ENCODE measurements at places on chromosomes 12 and 14.
A peak's percentile ranks its signal among the peaks of the same experiment; 100 is the strongest.

- no peak for DNase-seq
Observed at GRCh38 chr12:22916815-22917214, 291.8 kb downstream of the ETNK1 start.

- DNase-seq = peak; percentile 28
Observed at GRCh38 chr12:100675432-100675831, 101.9 kb downstream of the GAS2L3 start.

GRCh38 chr12:59329462-59329861 lies 266.4 kb upstream of the SLC16A7 start:
- DNase-seq = no peak

GRCh38 chr14:96938946-96939345 lies 141.8 kb downstream of the VRK1 start:
- DNase-seq = no peak

GRCh38 chr12:100553936-100554335 lies 19.5 kb upstream of the GAS2L3 start:
- no peak for DNase-seq

DNA sequence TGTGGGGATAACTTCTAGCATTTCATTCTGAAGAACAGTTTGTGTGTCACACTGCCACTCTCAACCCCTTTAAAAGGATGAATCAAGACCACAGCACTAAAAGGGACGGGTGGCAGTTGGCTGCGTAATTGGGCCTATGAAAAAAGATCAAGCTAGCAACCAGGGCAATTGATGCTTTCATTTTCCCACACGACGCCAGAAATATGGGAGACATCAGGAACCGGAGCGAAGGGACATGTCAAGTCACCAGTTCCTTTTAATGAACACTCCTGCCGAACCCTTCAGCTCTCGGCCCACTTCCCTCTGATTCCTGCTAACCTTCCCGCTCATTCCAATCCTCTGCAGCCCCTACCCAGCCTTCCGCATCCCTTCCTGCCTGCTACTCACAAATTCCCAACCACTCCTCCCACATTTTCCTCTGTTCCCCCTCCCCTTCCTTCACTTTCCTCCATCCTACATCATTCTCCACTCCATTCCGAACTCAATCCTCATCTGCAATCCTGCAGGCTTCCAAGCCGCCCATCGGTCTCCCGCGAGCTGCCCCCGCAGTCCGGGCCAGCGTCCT lies 753 bp downstream of the CSRNP2 start:
- DNase-seq = peak; percentile 10

DNA sequence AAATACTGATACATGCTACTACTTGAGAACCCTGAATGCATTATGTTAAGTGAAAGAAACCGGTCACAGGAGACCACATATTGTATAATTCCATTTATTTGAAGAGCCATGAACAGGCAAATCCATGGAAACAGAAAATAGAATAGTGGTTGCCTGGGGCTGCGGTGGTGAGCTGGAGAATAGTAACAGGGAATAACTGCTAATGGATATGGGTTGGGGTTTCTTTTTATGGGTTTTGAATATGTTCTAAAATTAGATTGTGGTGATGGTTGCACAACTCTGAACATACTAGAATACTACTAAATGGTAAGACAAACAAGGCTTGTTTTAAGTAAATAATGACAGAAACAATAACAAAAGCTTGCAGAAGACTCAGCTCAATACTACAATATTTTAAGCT lies 293.0 kb downstream of the BTG1 start:
- DNase-seq = no peak

DNA sequence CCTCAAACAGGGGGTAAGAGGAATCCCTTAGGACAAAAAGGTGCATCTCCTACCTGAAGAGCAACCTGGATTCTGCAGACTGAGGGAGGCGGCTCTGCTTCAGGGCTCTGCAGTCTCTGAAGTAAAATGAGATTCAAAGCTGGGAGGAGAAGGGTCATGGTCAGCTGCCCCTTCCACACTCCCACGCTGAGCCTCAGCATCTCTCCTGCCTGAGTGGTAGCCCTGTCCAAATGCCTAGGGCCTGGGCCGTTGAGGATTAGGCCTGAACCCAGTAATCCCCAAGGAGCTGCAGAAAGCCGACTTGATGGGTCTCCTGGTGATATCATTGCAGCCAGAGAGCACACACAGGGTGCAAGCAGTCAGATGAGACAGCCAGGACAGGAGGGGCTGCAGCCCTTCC lies 18.9 kb downstream of the PHLDA1 start:
- DNase-seq = no peak

GRCh38 chr12:51847643-51848325 lies 734 bp downstream of the FIGNL2 start:
- DNase-seq = no peak

- DNase-seq = no peak
Observed at GRCh38 chr12:1470051-1470450, 124.3 kb downstream of the FBXL14 start.

DNA sequence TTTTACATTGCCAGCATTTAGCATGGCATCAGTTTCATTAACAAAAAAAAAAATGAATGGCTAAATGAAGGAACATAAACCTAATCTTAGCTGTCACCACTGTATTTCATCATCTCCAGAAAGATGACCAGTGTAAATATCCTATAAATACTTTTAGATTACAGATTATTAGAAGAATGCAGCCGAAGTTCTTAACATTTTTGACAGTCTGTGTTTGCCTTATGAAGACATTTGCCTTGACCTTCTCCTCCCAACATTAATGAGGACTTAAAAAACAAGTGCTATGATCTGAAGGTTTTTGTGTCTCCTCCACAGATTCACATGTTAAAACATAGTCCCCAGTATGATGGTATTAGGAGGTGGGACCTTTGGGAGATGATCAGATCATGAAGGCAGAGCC lies 253.0 kb downstream of the SNAPC1 start:
- DNase-seq = no peak

GRCh38 chr12:104213952-104214351 lies 1.6 kb upstream of the TXNRD1 start:
- DNase-seq = no peak

DNA sequence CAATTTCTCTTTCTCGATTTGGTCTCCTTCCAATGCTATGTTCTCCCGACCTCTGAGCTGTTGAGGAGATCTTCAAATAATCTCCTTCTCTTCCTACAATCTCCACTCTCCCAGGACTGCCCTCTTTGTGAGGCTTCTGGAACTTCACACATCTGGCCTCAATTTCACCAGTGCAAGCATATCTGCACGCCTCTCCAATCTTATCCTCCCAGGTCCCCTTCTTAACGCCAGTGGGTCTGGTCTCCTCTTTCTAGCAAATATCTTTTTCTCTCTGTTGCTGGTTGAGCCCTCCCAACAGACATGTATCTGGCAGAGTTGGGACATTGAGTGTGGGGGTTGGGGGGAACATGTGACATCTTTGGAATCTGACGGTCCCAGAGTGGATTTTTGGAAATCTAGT lies 17.9 kb downstream of the RTL1 start:
- no peak for DNase-seq

DNA sequence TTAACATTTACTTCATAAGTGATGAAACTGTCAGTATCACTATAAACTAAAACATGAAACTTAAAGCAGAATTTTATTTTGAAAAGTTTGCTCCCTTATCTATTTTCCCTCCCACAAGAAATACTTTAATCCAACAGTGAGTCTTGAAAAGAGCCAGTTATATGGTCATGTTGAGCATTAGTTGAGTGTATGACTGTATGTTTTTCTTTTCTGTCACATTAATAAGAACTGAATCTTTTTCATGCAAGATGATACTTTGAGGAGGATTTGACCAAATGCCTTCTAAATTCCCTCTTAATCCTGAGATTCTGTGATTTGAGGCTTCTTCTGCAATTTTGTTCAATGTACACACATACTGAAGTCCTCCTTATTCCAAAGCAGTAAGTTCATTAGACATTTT lies 33.7 kb upstream of the YARS2 start:
- DNase-seq = no peak

DNA sequence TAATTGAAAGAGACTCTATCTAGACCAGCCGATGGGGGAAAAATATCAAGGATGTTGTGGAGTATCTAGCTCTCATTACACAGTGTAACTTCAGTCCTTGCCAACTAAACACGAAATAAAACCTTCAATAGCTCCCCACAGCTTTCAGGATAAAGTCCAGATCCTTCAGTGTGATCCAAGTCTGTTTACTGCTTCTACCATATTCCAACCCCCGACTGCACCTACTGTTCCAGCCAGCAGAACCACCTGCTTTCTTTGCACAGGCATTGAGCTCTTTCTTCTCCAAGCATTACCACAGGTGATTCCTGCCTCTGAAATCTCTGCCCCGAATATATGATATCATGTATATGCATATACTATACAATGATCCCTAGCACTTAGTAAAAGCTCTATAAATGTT lies 2.2 kb upstream of the LRRC23 start:
- no peak for DNase-seq

DNA sequence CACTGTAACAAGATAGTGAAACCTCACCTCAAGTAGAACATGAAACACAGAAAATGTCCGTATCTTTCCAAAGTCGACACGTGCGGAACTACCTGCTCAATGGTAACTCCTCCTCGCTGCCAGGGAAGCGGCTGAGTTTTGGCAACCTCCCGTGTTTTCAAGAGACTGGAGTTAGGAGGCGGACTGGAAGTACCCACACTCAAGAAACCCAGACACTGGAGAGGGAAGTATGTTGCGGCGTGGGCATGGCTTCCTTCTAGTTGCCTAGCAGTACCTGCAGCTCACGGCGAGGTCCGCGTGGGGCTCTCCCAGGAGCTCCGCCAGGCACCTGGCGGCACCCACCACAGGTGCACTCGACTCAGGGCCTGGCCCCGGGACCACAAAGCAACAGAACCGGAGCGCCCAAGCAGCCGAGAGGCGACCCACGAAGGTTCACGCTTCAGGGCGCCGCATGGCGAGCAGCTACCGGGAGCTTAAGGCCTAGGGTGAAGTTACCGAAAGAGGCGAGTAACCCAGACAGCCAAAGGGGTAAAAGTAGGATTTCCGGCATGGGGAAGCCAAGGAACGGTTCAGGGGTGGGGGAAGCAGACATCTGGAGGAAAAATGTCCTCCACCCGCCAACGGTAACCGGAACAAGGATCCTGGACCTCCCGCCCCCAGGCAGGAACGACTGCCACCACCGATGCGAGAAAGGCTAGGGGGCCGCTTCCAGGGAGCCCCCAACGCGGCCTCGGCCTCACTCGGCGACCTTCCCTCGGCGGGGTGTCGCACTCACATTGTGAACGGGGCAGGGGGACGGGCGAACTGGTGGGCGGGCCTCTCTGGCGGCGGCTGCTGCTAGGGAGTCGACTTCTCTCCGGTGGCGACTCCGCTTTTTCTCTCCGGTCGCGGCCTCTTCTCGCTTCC lies 608 bp downstream of the PTGES3 start:
- no peak for DNase-seq

DNA sequence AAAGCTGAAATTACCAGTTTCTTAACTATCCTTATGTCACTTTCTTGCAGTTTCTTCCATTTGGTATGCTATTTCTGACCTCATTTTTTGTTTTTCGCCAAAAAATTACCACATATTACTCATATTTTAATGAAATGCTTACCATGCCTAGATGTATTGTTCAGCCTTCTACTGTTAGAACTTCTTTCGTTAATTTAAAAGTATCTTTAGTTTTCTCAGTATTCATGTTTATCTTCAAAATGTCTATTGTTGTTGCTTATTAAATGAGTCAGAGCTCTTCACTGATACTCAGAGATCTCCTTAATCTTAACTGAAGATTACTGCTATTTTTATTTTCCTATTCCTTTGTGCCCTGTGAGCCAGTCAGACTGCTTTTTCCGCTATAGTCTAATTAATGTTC lies 20.5 kb downstream of the RAP1B start:
- no peak for DNase-seq

DNA sequence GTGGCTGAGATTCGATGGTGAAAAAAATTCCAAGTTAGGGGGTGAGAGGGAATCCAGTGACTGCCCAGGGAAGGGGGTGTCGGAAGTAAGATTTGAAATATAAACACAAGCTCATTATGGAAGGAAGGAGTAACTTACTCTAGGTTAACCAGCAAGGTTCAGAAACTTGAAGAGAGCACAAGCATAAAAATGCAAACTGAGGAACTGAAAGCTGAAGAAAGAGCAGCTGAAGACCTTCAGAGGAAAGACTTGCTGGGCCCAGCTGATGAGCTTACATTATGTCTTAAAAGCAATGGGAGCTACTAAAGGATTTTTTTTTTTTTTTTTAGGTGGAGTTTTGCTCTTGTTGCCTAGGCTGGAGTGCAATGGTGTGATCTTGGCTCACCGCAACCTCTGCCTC lies 189.7 kb upstream of the GRIN2B start:
- DNase-seq = no peak

GRCh38 chr12:28909291-28909690 lies 239.8 kb upstream of the FAR2 start:
- no peak for DNase-seq

DNA sequence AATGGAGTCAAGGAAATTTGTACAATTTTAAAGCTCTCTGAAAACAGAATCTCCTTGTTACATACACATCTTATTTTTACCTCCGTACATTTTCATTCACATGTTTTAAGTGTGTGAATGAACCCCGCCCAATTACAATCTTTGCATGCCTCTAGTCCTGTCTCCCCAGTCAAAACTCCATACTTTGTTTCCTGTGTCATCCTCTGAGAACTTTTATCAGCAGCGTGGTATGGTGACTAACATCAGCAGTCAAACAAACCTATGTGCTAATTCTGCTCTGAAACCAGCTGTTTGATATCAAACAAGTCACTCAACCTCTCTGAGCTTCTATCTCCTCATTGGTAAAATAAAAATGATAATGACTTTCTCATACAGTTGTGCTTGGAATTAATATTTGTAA lies 15.8 kb upstream of the ERGIC2 start:
- DNase-seq = no peak

GRCh38 chr12:3487027-3487426 lies 4.0 kb upstream of the PRMT8 start:
- no peak for DNase-seq

GRCh38 chr14:28778138-28779117 lies 11.8 kb downstream of the FOXG1 start:
- DNase-seq = no peak

- DNase-seq = no peak
Observed at GRCh38 chr12:6951551-6952120, 480 bp downstream of the PTPN6 start.

- peak; percentile 79 for DNase-seq
Observed at GRCh38 chr14:73758392-73759182, 44.4 kb upstream of the PNMA1 start.

GRCh38 chr12:31355747-31356107 lies 29.8 kb upstream of the SINHCAF start:
- DNase-seq = no peak

GRCh38 chr12:66065641-66066136 lies 64.9 kb downstream of the LLPH start:
- no peak for DNase-seq

- peak; percentile 89 for DNase-seq
Observed at GRCh38 chr12:14995583-14996425, 23.0 kb downstream of the PDE6H start.

DNA sequence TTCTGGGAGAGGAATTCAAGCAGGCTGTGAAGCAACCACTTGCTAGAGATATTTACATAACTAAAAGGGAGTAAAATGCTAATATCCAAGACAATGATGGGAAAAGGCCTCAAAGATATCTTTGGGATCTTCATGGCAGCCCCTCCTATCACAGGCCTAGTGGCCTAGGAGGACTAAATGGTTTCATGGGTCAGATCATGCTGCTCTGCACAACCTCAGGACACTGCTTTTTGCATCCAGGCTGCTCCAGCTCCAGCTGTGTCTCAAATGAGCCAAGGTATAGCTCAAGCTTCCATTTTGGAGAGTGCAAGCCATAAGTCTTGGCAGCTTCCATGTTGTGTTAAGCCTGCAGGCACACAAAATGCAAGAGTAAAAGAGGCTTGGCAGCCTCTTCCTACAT lies 195.6 kb upstream of the SSTR1 start:
- no peak for DNase-seq

GRCh38 chr12:87086118-87086891 lies 830.1 kb upstream of the MGAT4C start:
- no peak for DNase-seq

- DNase-seq = no peak
Observed at GRCh38 chr14:70534904-70535303, at the start of gene ADAM20. Gene ADAM20, minus strand, starts transcription at chr14:70535004. Its CDS starts 10,247 bp downstream, at chr14:70524757.
